ENCODE measurements at places on chromosomes 7 and 10. TPM values are rescaled to one million over a fixed set of nuclear protein-coding genes. Genes with fewer than 3 reads are reported as not detected.
A peak's percentile ranks its signal among the peaks of the same experiment; 100 is the strongest.

The CCDC71L gene
- total RNA-seq = 28.1 TPM

The CHN2 gene
- 36.7 TPM for total RNA-seq

The MACC1 gene
- total RNA-seq = 9.8 TPM

DNA sequence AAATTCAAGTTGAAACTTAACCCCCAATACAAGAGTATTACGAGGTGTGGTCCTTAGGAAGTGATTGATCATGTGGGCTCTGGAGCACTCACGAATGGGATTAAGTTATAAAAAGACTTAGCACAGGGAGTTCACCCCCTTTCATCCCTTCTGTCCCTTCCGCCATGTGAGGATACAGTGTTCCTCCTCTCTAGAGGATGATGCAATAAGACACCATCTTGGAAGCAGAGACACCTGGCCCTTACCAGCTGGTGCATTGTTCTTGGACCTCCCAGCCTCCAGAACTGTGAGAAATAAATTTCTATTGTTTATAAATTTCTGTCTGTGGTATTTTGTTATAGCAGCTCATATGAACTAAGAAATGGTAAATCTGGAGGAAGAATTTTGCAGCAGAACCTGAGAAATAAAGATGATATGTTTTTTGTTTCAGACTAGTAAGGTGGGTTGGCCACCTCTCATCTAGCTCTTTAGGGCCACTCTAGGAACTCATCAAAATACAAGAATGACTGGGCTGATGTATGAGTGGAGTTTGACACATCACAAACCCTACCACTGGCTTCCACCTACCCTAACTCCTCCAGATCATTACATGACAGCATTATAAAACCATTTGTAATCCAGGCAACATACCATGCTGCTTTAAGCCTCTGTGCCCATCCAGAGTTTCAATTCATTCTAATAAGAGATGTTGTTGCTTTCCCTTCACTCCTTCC is 22.4 kb downstream of the SLC26A5 start:
- no peaks in the 10 kb centered on the region for H3K36me3 ChIP-seq
- H3K4me3 ChIP-seq = no peak overlapping the region
- no peak overlapping the region for H3K27ac ChIP-seq
- H3K27me3 ChIP-seq = no peaks in the 10 kb centered on the region
- DNase-seq = no peak

DNA sequence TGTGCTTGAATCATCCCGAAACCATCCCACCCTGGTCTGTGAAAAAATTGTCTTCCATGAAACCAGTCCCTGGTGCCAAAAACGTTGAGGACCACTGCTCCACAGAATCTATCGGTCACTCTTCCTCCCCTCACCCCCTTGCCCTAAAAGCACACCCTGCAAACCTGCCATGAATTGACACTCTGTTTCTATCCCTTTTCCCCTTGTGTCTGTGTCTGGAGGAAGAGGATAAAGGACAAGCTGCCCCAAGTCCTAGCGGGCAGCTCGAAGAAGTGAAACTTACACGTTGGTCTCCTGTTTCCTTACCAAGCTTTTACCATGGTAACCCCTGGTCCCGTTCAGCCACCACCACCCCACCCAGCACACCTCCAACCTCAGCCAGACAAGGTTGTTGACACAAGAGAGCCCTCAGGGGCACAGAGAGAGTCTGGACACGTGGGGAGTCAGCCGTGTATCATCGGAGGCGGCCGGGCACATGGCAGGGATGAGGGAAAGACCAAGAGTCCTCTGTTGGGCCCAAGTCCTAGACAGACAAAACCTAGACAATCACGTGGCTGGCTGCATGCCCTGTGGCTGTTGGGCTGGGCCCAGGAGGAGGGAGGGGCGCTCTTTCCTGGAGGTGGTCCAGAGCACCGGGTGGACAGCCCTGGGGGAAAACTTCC is 784 bp upstream of the SERPINE1 start:
- H3K4me3 ChIP-seq = no peak overlapping the region
- peaks cover 16% of the 10 kb centered on the region for H3K4me1 ChIP-seq
- no peaks in the 10 kb centered on the region for H3K36me3 ChIP-seq
- peak; percentile 23 for DNase-seq
